H1 (cell line): ENCODE measurements at places on chromosomes 6 and 20.

- DNase-seq: no peak
Observed at GRCh38 chr6:165129086-165129485, 180.3 kb downstream of the C6orf118 start.

DNA sequence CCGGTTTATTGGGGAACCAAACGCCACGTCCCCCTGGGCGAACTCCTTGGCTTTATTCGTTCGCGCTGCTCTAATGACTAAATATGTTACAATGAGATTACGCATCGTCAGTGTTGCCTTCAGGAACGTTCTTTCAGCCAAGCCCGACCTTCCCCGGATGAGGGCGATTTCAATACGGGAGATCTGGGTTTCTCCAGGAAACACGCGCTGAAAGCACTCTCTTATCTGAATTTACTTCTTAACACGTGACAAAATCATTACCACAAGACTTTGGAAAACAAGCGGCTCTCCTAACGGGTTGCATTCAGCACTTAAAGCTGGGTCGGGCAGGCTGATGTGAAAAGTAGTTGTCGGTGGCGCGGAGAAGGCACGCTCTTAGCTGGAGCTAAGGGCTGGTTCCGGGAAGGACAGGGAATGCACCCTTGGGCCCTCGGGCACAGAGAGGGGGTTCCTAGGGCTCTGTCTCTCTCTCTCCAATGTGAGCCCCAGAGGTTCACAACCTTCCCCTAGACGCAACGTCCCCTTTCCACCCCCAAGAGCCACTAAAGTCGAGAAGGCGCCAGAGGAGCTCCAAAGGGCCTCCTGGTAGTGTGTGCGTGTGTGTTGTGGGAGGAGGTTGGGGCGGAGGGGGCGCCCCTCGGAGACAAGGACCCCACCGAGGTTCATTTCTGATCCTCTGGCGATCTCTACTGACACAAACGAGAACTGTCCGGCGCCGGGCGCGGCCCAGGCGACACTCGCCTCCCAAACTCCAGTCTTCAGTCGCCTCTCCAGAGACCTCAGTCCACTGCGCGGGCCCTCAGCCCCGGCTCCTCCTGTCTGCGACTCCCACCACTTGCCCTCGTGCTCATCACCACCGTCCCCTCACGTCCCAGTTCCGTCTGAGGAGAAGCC lies 7.1 kb upstream of the NKX2-2 start:
- no peak for DNase-seq

DNA sequence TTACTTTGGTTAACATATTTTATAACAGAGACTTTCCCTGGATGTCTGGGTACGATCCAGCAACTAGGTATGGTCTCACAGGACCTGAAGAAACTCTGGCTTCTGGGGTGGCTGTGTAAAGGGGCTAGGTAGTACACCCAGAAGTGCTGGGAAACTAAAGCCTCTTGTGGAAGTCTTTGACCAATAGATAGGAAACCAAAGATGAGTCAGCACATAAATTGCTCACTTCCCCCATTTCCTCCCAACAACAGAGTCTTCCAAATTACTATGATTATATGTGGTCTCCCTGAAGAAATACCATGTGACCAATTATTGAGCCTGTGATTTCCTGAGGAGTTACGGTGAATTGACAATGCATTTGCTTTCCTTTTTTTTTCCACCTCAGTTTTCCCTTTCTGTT lies 26.8 kb upstream of the TBX18 start:
- DNase-seq: no peak

GRCh38 chr20:62583424-62583920 lies 58.8 kb upstream of the SLCO4A1 start:
- DNase-seq: no peak

DNA sequence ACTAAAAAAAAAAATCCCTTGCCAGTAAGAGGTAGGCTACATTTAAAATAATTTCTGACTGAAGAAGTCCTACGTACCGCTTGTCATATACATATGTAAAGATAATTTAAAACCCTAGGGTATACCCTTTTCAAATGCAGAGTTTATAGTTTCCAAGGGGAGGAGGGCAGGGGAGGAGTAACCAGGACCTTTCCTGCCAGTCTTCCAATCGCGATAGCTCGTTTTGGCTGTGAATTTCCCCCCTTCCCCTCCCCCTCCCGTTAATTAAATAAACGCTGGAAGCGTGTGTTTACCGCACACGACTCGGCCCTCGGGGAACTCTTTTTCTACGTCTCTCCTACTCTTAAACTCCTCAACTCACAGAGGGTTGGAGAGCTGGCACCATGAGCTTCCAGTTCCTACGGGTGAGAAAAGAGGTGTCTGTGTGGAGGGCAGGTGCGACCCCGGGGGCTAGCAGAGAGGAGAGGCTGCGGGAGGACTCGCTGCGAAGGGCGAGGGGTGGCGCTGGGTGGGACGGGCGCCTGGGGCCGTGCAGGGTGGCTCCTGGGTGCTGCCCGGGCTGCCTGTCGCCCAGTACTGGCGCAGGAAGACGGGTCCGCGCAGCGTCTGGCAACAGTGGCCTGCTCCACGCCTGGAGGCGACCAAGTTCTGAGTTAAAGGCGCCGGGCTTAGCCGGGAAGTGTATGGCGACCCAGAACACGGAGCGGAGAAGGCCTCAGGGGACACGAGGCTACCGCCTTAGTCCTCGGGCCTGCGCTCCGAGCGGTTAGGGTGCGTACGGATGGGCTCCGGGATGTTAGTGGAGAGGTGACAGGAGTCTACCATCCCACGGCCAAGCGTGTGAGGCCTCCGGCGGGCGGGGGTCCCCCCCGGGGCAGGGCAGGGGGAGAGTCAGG lies 4.1 kb upstream of the TFAP2C start:
- peak; percentile 69 for DNase-seq

DNA sequence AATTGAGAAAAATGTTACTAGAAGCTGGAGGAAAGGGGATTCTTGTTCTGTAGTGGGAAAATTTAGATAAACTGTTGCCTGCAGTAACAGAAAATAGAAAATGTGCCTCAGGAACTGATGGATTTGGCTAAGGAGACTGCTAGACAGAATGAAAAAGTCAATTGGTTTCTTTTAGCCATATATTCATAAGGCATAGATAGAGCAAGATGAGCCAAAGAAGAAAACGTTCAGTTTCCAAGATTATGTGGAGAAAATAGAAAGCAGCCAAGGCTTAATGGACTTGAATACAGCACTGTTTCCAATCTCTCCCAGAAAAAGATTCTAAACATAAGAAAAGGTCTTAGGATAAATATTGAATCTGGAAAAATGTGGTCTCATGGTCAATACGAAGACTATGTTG lies 115.1 kb upstream of the TCF21 start:
- no peak for DNase-seq

DNA sequence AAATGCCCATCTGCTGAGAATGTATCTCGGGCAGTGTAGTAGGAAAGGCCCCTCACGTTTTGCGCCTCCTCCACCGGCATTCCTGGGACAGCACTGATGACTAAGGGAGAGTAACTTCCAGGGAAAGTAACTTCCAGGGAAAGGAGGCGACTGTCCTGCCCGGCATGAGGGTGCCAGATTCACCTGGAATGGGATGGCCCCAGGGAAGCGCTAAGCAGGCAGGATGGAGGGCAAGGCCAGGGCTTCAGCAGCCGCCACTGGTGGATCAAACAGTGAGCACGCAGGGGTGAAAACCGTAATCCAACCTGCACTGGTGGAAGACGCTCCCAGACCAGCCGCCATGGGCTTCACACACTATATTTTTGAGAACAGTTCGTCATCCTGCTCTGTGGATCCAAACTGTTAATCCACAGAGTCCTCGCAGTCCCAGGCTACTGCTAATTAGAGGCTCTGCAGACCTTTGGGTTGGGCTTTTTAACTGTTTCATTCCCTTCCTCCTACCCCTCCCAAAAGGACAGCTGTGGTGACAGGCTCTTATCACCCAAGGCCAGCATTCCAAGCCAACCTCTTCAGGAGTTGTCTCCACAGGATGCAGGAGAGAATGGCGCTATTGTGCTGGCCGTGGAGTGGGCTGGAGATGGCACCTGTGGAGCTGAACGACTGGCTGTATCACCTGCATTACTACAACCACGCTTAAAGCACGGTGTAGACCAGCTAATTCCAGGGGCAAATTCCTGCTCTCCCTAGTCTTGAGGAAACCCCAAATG lies 178.9 kb downstream of the DLL1 start:
- DNase-seq: no peak

DNA sequence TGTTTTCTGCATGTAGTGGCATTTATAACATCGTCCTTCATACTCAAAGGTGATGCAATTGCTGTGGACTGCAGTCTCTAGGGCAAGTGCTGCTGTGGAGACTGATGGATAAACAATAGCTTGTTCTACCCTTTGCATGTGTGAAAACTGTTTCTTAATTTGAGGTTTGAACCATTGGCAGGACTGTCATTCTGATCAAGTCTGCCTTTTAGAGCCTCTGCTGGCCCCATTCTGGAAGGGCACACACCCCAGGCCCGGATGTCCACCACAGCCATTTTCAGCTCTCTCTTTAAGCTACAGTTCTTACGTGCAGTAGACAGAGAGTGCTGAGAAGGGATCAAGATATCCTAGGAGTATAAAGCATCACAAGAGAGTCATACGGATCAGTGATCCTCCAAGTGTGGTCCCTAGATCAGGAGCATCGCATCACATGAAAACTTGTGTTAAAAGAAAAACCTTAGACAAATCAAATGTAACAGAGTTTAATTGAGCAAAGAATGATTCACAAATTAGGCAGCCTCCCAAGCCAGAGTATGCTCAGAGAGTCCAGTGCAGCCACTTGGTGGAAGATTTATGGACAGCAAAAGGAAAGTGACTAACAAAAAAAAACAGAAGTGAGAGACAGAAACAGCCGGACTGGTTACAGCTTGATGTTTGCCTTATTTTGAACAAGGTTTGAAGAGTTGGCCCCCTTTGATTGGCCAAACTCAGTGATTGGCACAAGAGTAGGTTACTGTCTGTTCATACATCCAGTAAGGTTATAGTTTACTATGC lies 52.0 kb downstream of the FRK start:
- DNase-seq: no peak

DNA sequence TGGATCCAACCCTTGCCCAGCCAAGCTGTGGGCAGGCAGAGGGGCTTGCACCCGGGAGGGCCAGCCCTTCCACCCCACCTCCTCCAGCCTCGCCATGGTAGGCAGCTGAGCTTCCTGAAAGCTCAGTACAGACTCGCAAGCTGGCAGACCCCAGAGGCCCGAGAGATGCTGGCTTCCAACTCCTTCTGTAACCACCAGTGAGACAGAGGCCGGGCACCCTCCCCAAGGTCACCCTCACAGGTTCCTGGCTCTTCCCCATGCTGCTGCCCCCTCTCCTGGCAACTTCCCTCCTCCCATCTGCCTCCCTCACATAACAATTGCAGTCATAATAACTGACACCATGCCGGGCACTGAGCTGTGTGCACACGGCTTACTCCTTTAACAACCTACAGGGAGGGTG lies 26.2 kb upstream of the NOL4L start:
- no peak for DNase-seq
